ENCODE measurements at places on chromosomes 5 and 9. TPM values are rescaled to one million over a fixed set of nuclear protein-coding genes. Genes with fewer than 3 reads are reported as not detected.

The BSPRY gene
- 14.7 TPM for total RNA-seq

The SHB gene
- total RNA-seq, result 18.4 TPM

The NEUROG1 gene
- total RNA-seq, result not detected

The SCGB3A2 gene
- not detected for total RNA-seq

The PCDHB9 gene
- not detected for total RNA-seq

The OMD gene
- total RNA-seq, result not detected

The RASEF gene
- total RNA-seq, result 0.39 TPM

The IL3 gene
- not detected for total RNA-seq

The ADAMTS2 gene
- 0.05 TPM for total RNA-seq

The IL7R gene
- total RNA-seq, result not detected

The AK8 gene
- total RNA-seq, result 1.0 TPM
